Osteocyte (in vitro differentiated cells): ENCODE measurements at places on chromosomes 1 and 21.

DNA sequence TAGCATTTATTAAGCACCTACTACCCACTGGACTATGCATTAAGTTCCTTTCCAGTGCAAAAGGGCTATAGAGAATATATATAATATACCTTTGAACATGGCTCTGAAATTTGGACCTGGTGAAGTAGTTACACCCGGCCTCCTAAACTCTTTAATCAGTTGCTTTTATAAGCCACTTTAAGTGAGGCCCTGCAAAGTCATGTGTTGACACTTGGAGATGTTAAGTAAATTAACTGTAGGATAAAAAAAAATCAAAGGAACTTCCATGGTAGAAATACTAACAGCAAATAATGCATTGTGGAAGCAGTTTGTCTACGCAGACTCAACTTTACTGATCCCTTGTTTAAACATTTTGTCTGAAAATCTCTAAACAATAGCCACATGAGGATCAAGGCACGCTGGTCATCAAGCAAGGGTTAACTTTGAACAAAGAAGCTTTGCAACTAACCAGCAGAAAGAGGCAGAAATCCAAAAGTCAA lies 283.9 kb downstream of the VAV3 start:
- DNase-seq: no peak

GRCh38 chr1:237851210-237851845 lies 39.4 kb downstream of the ZP4 start:
- DNase-seq: no peak

- DNase-seq: no peak
Measured at GRCh38 chr21:33937931-33938339, 22.3 kb upstream of the ATP5PO start.

- DNase-seq: no peak
Measured at GRCh38 chr1:246709835-246710234, 14.4 kb upstream of the SCCPDH start.

DNA sequence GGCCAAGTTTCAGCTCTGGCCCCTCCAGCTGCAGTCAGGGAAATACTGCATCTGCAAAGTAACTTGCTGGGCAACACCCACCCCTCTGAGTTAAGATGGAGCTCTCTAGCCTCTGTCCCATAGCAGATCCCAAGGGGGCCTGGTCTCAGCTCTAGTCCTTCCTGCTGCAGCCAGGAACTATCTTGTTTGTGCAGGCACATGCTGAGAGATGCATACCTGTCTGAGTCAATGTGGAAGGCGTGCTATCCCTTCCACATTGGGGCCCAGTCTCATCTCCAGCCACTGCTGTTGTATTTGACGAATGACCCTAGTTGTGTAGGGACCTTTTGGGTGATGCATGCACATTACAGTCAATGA lies 76.4 kb downstream of the CTH start:
- DNase-seq: no peak

DNA sequence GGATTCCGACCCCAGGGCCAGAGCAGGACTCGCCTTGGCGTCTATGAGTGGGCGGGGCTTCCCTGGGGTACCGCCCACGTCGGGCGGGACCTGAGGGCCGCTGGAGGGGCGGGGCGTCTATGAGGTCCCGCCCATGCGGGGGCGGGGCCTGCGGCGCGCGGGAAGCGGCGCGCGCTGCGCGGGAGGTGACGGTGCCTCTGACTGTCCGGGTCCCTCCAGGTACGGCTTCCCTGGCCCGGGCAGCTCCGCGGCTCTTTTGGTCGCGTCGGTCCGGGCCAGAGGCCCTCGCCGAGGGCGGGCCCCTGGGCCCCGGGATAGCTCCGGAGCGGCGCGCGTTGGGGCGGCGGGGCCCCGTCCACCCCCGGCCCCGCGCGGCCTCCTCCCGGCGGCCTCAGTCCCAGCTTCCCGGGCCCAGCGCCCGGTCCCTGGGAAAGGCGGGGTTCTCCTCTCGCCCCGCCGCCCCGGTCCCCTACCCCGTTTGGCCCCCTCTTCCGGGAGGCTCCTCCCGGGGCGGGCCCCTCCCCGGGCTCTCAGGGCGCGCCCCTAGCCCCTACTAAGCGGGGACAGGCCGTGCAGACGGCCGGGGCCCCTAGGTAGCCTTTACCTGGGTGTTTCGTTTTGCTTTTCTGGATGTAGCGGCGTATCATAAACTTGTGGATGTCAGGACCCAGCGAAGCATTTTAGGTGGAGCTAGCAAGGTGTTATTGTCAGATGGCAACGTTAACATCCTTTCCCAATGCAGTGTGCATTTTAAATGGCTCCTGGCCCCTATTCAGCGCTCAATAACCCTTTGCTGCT lies at the start of gene CHAF1B:
Gene CHAF1B, plus strand, starts transcription at position 160 of the 798 bp plus-strand sequence. CDS start 745 bp downstream, outside the sequence.
- peak; percentile 93 for DNase-seq

- peak; percentile 17 for DNase-seq
Measured at GRCh38 chr1:223776826-223777454, 64.6 kb downstream of the CAPN2 start.

DNA sequence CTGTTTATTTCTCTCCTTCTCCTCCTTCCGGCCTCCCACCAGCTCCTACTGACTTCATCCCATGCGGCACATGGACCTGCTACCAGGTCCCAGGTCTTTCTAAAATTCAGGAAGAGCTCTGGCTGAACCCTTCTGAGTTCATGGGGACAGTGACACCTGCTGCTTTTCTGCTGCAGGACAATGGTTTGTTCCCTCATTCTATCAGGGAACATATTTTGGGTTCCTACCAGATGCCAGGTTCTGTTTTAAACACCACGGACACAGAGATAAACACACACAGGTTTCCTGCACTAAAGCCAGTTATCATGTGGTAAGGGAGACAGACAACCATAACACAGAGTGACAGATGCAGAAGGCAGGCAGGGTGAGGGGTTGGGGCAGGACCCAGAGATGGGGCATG lies 114.0 kb upstream of the RAB4A start:
- DNase-seq: no peak

GRCh38 chr1:70044832-70045231 lies 160.5 kb downstream of the LRRC40 start:
- DNase-seq: no peak

DNA sequence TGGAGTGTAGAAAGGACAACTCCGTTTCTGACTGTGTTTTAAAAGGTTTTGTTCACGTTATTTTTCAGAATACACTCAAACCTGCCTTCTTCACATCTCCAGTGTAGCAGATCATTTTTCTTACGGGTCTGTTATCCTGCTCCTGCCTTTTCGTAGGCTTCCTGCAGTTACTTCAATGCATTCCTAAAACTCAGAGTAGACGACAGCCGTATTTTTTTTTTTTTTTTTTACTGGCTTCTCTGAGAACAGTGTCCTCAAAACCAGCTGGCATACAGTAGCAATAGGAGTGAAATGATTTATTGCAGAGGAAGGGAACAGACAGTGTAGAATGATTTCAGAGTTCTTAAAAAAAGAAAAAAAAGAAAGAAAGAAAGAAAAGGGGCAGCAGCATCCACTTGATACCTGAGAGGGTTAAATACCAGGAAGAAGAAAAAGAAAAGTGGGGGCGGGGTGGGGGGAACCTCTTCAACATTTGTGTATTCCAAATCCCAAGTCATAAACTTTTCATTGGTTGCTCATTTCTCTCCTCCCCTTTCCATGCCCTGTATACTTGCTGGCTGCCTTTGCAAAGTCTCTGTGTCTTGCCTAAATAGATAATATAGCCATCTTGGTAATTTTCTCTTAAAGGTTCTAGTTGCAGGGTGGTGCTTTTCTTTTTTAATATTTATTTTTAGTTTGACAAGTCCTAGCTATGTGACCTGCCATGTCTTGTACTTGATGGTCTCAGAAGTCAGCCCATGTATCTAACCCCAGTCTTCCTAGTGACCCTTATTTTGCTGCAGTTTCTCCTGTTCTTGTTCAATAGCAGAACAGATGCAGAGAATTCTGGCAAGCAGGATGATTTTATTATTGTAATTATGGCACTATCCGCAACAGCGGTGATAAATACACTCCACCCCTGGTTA lies 2.8 kb downstream of the TGFB2 start:
- DNase-seq: no peak
